Omental fat pad (tissue), 4 donors: ENCODE measurements at places on chromosomes 1 and 21. TPM values are rescaled to one million over a fixed set of nuclear protein-coding genes. Genes with fewer than 3 reads are reported as not detected.

The FNDC5 gene
- total RNA-seq: 3.0 TPM

DNA sequence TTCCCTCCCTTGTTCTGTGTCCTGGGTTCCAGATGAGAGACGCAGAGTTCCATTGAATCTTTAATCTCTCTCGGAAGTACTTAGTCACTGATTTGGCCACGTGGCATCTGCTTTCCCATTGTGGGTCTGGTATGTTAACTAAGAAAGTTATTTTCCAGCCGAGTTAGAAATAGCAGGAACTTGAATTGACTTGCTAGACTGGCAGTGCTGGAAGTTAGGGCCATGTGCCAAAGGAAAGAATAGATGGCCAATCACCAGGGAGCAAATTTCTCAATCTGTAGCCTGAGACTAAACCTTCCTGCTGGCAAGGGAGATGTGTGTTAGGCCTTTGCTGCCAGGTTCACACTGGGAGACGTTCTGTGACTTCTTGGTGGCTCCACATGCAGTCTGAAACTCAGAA, 24.2 kb upstream of the SLFNL1 start:
- DNase-seq: no peak

The EEIG2 gene
- total RNA-seq: 14.3 TPM

DNA sequence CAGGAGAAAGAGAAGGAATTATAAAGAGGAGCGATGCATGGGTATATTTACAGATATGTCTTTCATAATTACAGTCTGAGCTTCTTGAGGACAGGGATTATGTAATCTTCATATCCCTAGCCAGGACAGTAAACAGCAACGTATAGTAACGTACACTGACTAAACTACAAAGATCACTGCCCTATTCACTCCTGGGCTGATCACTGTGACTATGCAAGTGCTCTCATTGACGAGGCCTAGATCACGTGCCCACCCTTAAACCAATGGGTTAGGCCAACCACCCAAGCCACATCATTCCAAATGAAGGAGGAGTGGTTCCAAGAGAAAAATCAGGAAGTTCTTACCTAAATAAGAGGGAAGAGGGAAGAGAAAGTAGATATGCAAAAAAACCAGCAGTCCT, 18.5 kb downstream of the PIK3R3 start:
- no peak for DNase-seq

- DNase-seq: no peak
These were observed 24.4 kb downstream of the FAAP20 start for GRCh38 chr1:2170211-2170610.

The CYP4A11 gene
- total RNA-seq: 0.79 TPM

The TLCD4 gene
- 18.5 TPM for total RNA-seq
